ENCODE measurements at places on chromosomes 13 and 19.
A peak's percentile ranks its signal among the peaks of the same experiment; 100 is the strongest.

- no peak for DNase-seq
Observed at GRCh38 chr19:47357788-47358680, 8.9 kb downstream of the DHX34 start.

GRCh38 chr13:50152224-50152623, 137.0 kb downstream of the KCNRG start:
- peak; percentile 4 for DNase-seq

DNA sequence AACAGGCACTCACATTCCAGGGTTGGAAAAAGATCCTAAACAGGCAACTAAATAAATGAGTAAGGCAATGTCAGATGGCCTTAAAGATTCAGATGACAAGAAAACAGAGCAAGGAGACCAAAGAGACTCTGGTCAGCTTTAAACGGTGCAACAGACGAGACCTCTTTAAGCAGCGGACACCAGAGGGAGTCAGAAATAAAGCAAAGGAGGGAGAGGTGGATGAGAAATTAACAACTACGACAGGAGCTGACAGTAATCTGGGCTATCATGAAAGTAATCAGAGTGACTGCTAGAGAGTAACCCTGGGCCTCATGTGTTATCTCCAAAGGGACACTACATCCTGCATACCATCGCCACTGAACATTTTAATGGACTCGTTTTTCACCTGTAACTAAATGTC, 1.1 kb downstream of the ZNF550 start:
- DNase-seq: no peak

GRCh38 chr13:43132257-43132656, 108.9 kb downstream of the DNAJC15 start:
- DNase-seq: no peak

DNA sequence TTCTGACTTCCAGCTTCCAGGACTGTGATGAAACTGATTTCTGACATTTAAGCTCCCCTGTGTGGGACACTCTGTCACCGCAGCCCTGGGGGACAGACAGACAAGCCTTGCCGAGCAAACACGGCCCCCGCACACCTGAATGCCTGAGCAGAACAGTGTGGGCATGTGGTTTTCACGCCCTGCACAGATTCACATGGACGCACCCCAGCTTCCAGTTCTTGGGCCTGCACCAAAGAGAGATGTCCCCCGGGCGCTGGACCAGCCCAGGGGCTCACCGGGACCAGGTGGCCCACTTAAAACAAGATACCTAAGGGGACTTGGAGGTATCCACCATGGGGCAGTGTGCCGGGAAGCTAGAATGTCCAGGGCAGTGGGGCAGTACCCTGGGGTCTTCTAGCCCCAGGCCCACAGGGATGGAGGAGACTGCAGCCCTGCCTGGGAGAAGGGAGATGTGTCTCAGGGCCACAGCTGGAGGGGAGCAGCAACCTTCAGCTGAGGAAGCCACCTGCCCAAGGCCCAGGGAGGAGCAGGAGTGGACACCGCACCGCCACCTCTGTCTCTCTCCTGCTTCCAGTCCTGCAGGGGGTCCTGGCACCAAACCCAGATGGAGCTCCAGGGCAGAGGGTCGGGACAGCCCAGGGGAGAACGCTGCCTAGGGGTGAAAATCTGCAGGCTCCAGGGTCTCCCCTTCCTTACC, 50.5 kb downstream of the SOX1 start:
- no peak for DNase-seq

DNA sequence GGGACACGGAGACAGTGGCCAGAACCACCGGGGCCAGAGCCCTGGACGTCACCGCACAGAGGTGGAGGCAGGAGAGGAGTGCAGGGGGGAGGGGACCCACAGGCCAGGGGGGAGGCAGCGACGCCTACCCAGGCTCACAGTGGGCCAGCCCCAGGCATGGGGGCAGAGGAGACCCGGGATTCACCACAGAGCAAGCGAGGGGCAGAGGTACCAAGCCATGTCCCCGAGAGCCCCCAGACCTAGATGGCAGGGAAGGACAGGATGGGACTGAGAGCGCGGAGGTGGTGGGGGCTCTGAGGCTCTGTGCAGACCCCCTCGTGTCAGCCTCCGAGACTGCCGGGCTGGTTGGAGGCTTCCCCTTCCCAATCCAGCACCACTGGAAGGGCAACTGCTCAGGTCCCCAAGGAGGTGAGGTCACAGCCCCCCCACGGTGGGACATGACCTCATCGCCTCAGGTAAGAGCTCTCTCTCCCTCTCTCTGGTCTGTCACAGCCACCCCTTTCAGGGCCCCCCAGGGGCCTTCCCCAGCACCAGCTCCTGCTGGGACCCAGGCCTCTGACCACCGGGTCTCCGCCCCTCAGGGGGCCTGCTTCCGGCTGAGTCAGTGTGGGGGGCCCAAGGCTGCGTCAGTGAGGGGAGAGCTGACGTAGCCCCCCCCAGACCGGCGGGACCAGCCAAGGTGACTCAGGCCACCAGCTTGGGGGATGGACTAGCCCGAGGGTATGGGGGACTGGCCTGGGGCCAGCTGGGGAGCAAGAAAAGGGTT, 2.2 kb upstream of the IL11 start:
- DNase-seq: no peak

- DNase-seq: no peak
Observed at GRCh38 chr13:33154911-33155310, 130.6 kb downstream of the STARD13 start.

GRCh38 chr19:30335306-30335886, 36.8 kb upstream of the ZNF536 start:
- no peak for DNase-seq

GRCh38 chr19:50568728-50569698, 778 bp upstream of the LRRC4B start:
- DNase-seq: no peak

DNA sequence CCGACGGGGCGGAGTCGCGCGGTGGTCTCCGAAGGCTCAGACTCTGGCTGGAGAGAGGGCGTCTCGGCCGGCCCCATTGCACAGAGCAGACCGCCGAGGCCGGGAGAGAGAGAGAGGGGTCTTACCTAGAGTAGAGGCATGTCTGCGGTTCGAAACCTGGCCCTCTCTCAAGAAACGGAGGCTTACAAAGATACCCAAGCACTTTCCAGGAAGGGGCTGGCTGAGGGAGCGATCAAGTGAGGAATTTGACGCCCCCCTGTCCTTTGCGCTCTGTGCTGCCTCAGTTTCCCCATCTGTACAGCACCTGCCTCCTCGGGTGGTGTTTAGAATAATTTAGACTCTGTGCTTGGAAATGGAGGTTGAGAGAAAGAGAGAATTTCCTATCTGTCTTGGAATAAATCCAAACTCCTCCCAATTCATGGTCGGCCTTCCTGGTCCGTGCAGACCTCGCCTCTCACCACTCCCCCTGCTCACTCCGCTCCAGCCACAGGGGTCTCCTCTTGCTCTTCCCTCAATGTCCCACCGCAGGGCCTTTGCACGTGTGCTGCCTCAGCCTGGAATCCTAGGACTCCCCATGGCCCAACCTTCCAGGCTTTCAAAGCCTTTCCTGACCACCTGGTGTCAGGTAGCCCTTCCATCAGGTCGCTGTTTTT, 658 bp upstream of the ISOC2 start:
- no peak for DNase-seq

DNA sequence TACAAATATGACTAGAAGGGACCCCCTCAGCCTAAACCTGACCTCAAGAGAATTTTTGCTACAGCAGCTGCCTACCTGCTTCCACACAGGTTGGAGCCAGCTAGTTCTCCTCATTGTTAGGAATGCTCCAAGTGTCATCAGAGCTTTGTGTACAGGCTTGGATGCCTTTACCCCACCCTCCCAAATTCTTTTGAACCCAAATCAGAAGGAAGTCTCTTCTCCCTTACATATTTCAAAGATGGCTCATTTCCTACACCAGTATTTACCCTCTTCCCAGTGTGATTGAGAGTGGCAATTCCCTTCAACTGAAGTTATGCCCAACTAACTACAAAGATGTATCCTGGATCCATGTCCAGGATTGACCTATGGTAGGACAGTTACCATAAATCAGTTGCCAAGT, 323.2 kb downstream of the OXGR1 start:
- no peak for DNase-seq

DNA sequence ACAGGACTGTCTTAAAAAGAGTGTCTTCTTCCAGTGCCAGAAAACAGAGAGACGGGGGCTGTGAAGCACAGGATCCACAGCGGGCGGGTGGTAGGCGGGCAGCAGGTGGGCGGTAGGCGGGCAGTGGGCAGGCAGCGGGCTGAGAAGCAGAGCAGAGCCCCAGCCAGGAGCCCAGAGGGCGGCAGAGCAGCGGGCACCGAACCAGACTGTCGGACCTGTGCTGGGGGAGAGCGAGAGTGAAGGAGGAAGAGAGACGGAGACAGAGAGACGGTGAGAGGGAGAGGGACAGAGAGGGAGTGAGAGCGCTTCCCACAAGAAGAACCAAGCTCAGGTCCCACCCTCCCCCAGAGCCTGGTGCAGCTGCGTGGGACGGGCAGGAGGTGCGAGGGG, 30.3 kb downstream of the RASA3 start:
- DNase-seq: no peak

GRCh38 chr13:114148521-114148855, 16.1 kb upstream of the RASA3 start:
- peak; percentile 92 for DNase-seq

GRCh38 chr19:8089664-8090601, 37.4 kb downstream of the CCL25 start:
- DNase-seq: no peak

GRCh38 chr19:32233091-32233490, 112.3 kb upstream of the ZNF507 start:
- DNase-seq: no peak

- DNase-seq: no peak
Observed at GRCh38 chr13:71811344-71811743, 55.7 kb downstream of the DACH1 start.

GRCh38 chr19:38654628-38655055, 7.2 kb downstream of the ACTN4 start:
- no peak for DNase-seq

DNA sequence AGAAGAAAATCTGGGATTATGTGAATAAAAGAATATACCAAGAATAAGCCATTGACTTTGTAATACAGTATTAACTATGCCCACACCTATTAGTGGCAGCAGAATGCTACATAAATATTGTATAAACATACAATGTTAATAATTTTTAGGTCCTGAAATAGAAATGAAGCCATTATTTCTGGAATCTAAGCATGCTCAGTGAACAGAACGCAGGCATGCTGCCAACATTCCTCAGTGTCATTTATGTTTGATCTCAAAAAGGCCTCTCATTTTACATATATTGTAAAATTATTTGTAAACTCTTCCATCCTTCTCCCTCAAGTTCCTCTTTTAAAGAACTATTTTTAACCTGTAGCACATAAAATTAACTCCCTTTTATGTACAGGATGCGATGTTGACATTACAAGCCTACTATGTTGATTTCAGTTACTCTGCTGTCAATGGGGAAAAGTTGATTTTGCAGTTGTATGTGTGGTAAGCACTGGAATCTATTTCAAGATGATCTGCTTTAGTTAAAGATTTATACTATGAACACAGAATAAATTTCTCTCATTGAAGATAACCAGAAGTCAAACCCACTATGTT, 118.8 kb downstream of the VWA8 start:
- DNase-seq: no peak

DNA sequence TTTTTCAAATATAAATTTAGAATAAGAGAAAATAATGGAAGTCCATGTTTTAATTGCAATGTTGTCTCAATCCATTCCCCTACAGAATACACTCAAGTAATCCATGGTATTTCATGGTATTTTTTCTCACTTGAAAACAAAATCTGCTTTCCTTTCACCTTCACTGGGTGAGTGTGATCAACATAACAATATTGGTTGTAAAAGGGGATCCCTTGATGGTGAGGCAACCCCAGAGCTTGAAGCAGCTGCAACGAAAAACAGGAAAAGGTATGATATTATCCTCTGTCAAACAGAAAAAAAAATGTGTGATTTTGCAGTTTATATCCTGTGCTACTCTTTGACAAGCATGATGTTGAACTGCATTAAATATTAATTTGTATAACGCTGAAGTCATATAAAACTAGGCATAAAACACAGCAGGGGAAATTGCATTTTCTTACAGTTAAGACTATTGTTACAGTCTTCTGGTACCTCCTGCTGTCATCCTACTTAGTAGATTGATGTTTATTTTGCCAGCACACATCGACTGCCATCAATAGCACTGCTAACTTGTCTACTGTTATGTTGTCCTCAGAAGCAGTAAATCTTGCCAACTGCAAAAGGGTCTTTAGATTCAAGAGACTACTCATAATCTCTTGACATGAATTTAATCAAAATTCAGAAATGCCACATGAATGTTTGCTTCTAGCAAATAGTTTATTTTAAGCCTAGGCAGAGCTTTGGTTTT, 373.1 kb upstream of the MIR17HG start:
- DNase-seq: no peak

DNA sequence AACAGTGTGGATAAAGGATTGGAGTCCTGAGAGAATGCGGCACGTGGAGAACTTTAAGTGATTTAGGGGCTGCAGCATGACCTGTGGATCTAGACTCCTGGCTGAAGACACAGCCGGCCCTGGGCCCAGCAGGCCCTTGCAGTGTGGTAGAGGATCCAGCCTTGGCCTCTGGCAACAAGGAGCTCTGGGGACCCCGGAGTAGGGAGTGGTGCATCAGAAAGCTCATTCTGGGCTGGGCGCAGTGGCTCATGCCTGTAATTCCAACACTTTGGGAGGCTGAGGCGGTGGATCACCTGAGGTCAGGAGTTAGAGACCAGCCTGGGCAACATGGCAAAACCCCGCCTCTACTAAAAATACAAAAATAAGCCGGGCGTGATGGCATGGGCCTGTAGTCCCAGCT, 76.0 kb downstream of the CHST8 start:
- DNase-seq: no peak

GRCh38 chr19:47071731-47072130, 23.3 kb upstream of the TMEM160 start:
- no peak for DNase-seq

DNA sequence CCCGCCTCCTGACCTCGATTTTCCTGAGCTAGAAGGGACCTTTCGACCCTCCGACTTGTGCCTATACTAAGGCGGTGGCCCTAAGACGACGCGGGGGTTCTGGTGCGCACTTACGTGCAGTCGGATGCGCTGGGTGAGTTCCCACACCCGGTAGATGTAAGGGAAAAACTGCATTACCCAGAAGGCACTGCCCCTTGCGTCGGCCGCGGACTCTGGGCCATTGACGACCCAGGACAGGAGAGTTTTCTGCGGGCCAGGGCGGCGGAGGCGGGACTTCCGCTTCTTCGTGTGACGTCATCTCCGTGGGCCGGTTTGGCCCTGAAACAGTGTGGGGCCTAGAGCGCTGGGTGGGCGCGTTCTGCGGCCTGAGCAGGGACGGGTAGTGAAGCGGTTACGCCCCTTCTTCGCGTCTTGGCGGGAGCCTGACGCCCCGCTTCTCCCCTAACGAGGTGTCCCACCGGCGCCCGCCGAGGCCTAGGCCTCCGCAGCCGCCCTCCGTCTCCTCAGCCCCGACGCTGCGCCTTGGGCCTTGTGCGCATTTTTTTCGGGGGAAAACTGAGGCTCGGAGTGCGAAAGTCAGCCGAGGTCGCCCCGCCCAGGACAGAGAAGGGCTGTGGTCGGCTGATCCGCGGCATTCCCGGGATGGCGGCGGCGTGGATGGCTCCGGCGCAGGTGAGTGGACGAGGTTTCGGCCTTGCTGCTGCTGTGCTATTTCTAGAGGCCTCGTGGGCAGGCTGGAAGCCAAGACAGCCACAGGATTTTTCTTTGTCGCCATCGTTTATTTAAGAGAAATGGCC, at the start of gene ZNF460:
Gene ZNF460 (plus strand): TSS at position 321 of the 797 bp plus-strand sequence. CDS start 322 bp downstream, at position 643.
- peak; percentile 98 for DNase-seq

Data from CD4-positive, alpha-beta T cell treated with Interleukin-12 subunit alpha and Interleukin-12 subunit beta, for 1 hour (primary cell).